Substantia nigra (tissue), 51 donors: ENCODE measurements at places on chromosomes 12 and 14.

- DNase-seq, result no peak
These were observed 120.5 kb upstream of the RMST start for GRCh38 chr12:97342130-97342529.

DNA sequence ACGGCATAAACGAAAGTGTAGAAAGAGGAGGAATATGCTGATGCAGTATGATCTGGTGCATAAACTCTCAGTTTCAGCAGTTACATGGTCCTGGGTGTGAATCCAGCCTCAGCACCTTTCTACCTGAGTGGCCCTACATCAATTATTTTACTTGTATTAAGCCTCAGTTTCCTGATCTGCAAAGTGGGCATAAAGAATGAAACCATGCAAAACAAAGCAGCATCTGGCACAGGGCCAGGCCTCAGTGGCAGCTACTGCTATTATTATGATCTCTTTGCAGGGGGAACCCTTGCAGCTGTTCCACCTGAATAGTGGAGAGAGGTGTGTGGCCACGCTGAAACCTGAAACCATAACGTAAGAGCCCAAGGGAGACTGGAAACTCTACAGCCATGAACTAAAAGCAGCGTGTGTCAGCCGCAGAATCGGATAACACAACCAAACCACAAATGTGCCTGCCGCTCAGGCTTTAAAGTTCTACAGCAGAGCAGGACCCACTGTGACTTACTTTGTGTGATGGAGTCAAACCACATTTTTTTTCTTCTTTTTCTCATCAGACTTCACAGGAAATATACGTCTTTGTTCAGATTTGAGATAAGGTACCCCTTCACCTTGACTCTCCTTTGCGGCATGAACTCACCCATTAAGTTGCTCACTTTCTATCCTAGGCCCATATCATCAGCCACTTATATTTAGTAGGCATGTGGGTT lies 29.2 kb upstream of the FOS start:
- no peak for DNase-seq

- DNase-seq, result no peak
These were observed 74.0 kb downstream of the HMGA2 start for GRCh38 chr12:65898241-65898640.

- no peak for DNase-seq
These were observed 9.4 kb downstream of the OR6C68 start for GRCh38 chr12:55501601-55502000.

DNA sequence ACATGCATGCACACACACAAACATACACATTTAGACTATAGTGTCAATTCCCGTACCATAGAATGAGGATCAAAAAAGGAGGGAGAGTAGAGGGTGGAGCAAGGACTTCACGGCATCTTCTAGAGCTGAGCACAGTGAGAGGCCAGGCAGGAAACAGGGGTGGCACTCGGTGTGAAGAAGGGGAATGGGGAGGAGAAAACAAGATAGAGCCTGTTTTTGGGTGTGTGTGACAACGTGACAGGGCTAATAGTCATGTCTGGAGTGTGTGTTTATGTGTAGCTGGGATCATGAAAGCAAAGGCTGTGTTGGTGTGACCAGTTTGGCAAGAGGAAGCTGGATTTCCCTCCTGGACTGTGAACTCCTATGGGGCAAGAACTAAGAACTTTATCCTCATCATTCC lies 9.9 kb upstream of the ACVR1B start:
- DNase-seq, result no peak

- no peak for DNase-seq
These were observed 49.7 kb downstream of the TRMT5 start for GRCh38 chr14:60931218-60931617.

DNA sequence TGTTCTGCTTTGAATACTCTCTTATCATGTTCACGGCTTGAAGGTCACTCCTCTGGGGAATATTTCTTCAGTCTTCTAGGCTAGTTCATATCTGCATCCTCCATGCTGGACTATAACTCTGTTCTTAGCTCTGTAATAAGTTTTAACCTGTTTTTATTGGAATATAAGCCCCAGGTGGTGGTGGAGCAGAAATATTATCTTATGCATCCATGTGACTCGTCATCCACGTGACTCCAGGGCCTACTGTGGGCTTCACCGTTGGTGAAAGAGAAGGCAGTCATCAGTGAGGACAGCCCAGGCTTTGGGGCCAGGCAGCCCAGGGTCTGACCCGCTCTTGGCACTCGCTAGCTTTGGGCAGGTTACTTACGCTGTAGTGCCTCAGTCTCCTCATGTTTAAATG lies 87.1 kb downstream of the ETNK1 start:
- DNase-seq, result no peak

GRCh38 chr14:58865514-58866281 lies 227.9 kb downstream of the DACT1 start:
- no peak for DNase-seq

DNA sequence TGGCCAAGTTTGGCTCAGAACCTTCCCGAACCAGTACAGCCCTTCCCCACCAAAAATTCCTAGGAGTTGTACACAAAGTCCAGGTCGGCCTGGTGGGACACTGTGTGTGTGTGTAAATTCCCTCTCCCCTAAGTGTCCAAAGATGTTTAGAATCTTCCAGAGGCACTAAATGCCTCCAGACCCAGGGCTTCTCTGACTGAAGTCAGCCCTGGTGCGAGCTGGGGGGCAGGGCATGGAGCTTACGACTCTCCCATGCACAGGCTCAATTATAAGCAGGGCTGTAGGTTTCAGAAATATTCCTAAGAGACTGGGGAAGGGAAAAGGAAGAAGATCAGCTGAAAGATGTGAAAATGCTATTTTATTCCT lies 106.9 kb upstream of the ATF7IP start:
- no peak for DNase-seq

DNA sequence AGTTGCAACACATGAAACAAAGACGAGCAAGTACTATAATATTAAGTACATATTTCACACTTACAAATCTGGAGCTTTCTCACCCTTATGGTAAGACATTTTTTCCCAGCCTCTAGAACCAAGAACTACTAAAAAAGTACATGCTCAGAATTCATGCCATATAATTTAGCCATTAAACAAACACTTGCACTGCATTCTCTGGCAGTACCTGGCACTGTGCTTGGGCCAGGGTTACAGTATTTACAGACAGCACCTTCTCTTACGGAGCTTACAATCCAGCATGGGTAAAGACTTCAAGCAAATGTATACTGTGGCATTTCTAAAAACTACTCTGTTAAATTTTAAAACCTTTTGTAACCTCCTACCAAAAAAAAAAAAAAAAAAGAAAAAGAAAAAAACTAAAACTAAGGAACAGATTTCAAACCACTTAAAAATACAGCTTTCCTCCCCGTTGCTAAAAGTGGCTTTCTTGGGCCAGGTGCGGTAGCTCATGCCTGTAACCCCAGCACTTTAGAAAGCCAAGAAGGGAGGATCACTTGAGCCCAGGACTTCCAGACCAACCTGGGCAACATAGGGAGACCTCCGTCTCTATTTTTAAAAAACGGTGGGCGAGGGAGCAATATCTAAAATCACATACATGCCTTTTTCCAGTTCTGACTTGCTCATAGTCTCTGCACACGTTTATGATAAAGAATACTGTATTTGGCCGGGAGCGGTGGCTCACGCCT lies 956 bp downstream of the GNPTAB start:
- DNase-seq, result no peak

DNA sequence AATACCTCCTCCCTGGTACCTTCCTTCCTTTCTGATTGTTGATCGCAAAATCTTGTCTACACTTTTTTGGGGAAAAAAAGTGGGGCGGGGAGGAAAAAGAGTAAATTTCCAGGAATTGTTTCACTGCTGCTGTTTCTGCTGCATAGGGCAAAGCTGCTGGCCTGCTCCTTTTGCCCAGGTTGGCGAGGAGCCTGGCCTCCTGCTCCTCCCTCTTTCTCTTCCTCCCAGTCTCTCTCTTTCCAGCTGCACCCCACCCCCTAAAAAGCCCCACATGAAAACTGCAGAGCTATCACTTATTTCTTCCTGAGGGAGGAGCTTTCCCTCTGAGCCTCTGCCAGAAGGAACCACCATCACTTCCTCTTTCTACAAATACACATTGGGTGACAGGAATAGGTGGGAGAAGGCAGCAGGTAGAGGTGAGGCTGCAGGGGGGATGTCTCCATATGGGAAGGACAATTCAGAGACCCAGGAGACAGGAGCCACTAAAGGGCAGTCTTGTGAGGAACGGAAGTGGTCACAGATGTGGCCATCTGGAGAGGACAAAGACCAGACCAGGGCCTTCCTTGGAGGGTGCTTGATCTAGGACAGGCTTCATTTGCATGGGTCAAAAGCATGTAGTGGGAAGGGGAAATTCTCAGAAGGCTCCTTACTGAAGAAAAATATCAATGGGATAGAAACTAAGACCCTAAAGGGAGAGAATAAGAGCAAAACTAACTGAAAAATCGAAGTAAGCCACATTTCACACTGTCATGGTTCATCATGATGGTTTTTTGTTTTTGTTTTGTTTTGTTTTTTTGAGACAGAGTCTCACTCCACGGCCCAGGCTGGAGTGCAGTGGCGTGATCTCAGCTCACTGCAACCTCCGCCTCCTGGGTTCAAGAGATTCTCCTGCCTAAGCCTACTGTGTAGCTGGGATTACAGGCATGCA lies 14.8 kb downstream of the ZBTB39 start:
- DNase-seq, result peak; percentile 11

GRCh38 chr12:123533672-123534643 lies at the start of gene RILPL1:
Gene RILPL1 (minus strand): TSS chr12:123533719. CDS start chr12:123533482, 237 bp downstream.
- peak; percentile 66 for DNase-seq

GRCh38 chr12:101945369-101946232 lies 68.2 kb downstream of the DRAM1 start:
- no peak for DNase-seq

DNA sequence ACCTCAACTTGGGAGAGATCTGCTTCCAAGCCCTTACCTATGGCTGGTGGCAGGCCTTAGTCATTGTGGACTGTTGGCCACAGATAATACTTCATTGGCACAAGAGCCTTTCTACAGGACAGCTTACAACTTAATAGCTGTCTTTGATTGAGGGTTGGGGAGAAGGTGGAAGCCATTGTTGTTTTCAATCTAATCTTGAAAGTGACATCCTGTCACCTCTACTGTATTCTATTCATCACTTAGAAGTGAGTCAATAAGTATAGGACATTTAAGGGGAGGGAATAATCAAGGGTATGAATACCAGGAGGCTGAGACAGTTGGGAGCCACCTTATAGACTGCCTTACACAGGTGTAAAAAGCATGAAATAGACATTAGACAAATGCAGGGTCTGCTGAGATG lies 906.3 kb downstream of the NRXN3 start:
- no peak for DNase-seq

GRCh38 chr12:92010368-92010767 lies 135.3 kb downstream of the BTG1 start:
- DNase-seq, result no peak

- DNase-seq, result no peak
These were observed 19.4 kb downstream of the ACVRL1 start for GRCh38 chr12:51926718-51927117.

- DNase-seq, result no peak
These were observed 1134.4 kb downstream of the GALC start for GRCh38 chr14:86858591-86858990.

GRCh38 chr12:62627181-62627580 lies 160.6 kb downstream of the MON2 start:
- no peak for DNase-seq

- DNase-seq, result no peak
These were observed 21.7 kb upstream of the CRIP2 start for GRCh38 chr14:105452963-105453362.

- no peak for DNase-seq
These were observed 49.7 kb upstream of the ERGIC2 start for GRCh38 chr12:29430716-29431044.

DNA sequence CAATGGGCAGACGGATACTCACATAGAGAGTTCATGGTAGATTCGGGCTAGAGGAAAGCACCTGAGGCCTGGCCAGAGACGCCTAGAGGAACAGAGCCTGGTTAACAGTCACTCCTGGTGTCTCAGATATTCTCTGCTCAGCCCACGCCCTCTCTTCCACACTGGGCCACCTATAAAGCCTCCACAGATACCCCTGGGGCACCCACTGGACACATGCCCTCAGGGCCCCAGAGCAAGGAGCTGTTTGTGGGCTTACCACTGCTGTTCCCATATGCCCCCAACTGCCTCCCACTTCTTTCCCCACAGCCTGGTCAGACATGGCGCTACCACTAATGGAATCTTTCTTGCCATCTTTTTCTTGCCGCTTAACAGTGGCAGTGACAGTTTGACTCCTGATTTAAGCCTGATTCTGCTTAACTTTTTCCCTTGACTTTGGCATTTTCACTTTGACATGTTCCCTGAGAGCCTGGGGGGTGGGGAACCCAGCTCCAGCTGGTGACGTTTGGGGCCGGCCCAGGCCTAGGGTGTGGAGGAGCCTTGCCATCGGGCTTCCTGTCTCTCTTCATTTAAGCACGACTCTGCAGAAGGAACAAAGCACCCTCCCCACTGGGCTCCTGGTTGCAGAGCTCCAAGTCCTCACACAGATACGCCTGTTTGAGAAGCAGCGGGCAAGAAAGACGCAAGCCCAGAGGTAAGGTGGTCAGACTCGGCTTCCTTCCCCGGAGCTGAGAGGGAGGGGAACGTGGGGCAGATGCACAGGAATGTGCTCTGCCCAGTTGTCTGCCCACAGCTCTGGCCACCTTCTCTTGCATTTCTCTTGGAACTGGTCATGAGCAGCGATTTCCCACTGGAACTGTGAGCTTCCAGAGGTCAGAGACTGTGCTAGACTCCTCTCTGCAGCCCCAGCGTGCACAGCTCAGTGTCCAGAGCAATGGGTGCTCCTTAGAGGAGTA lies at the start of gene CD4:
Gene CD4 (plus strand): TSS at position 557 of the 953 bp plus-strand sequence. CDS start 10,611 bp downstream, outside the sequence.
- peak; percentile 38 for DNase-seq

DNA sequence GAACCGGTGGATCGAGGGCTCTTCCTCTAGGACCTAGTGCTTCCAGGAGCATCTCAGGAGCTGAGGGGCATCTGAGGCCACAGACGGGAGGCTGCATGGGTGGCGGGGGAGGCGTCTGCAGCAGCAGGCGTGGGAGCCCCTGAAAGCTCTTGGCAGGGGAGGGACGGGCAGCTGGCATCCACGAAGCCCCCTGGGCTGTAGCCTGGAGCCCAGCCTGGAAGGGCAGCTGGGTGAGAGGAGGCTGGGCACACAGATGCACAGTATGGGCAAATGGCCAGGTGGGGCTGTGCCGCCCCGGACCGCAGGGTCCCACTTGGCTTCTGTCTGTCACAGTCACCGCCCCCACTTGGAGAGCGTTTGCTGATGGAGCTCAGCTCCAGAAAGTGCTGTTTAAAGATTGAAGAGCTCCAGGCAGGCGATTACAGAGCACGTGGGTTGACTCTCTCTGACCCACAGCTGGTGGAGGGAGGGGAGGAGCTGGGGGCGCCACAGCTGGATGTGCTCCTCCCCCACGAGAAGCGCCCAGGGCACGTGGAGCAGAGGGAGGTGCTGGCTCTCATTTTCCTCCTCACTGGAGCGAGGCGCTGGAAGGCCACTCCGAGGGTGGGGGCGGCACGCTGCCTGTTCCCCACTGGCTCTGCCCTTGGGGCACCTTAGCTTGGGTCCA lies 155.0 kb upstream of the C14orf180 start:
- peak; percentile 68 for DNase-seq

- DNase-seq, result no peak
These were observed 411.0 kb downstream of the C12orf50 start for GRCh38 chr12:87618199-87618598.
